M059J (cell line): ENCODE measurements at places on chromosomes 3 and 15. TPM values are rescaled to one million over a fixed set of nuclear protein-coding genes. Genes with fewer than 3 reads are reported as not detected.

The WDR76 gene
- 38.7 and 75.3 TPM in 2 replicates for total RNA-seq

The RETNLB gene
- total RNA-seq = not detected in 2 replicates

The SLC24A5 gene
- total RNA-seq = not detected in 2 replicates

The PRSS50 gene
- total RNA-seq = not detected in 2 replicates

The GOLGA6B gene
- not detected in 2 replicates for total RNA-seq

The INSYN1 gene
- 0.39 TPM in 1 of 2 replicates, not detected in the other for total RNA-seq

The OR5H15 gene
- not detected in 2 replicates for total RNA-seq

The CTXND1 gene
- total RNA-seq = not detected in 2 replicates

The SCAANT1 gene
- not detected in 2 replicates for total RNA-seq

The CMTM8 gene
- 3.7 and 4.6 TPM in 2 replicates for total RNA-seq

The DMXL2 gene
- total RNA-seq = 12.6 and 14.7 TPM in 2 replicates

The MKRN3 gene
- total RNA-seq = 9.3 and 13.7 TPM in 2 replicates

The TMEM266 gene
- not detected in 2 replicates for total RNA-seq

The KLHL18 gene
- total RNA-seq = 6.9 and 12.7 TPM in 2 replicates
